Common myeloid progenitor, CD34-positive (primary cell): ENCODE measurements at places on chromosomes 2 and 18.

DNA sequence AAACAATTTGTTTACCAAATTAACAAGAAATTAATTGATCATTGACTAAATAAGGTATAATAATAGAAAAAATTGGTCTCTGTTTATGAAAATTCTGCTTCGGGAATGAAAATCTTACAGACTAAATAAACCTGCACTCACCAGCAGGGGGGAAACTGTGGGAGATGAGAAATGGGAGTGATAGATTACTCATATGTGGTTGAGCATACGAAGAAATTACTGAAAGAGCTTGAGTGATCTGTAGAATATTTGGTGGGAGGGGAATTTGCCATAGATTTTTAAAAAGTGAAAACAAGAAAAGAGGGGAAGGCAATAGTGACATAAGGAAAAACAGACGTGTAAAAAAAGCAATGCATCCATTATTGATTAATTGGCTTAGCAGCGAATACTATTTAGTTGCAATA lies 2.2 kb downstream of the HMSD start:
- no peak overlapping the region for H3K27ac ChIP-seq
- no peak for DNase-seq
- peaks cover 10% of the 10 kb centered on the region for H3K27me3 ChIP-seq
- no peak overlapping the region for H3K4me3 ChIP-seq

GRCh38 chr2:226452768-226453167 lies 346.9 kb downstream of the IRS1 start:
- H3K27me3 ChIP-seq = no peaks in the 10 kb centered on the region
- DNase-seq = no peak
- H3K36me3 ChIP-seq = no peaks in the 10 kb centered on the region
- no peaks in the 10 kb centered on the region for H3K4me1 ChIP-seq
- no peak overlapping the region for H3K27ac ChIP-seq

GRCh38 chr2:63818271-63818670 lies 23.4 kb upstream of the UGP2 start:
- no peak for DNase-seq
- H3K4me1 ChIP-seq = no peaks in the 10 kb centered on the region
- H3K4me3 ChIP-seq = no peak overlapping the region
- no peaks in the 10 kb centered on the region for H3K36me3 ChIP-seq
- H3K27me3 ChIP-seq = no peaks in the 10 kb centered on the region

GRCh38 chr2:207390302-207391095 lies 139.3 kb upstream of the CREB1 start:
- no peak overlapping the region for H3K27ac ChIP-seq
- no peak for DNase-seq
- H3K4me3 ChIP-seq = no peak overlapping the region
- no peaks in the 10 kb centered on the region for H3K4me1 ChIP-seq

DNA sequence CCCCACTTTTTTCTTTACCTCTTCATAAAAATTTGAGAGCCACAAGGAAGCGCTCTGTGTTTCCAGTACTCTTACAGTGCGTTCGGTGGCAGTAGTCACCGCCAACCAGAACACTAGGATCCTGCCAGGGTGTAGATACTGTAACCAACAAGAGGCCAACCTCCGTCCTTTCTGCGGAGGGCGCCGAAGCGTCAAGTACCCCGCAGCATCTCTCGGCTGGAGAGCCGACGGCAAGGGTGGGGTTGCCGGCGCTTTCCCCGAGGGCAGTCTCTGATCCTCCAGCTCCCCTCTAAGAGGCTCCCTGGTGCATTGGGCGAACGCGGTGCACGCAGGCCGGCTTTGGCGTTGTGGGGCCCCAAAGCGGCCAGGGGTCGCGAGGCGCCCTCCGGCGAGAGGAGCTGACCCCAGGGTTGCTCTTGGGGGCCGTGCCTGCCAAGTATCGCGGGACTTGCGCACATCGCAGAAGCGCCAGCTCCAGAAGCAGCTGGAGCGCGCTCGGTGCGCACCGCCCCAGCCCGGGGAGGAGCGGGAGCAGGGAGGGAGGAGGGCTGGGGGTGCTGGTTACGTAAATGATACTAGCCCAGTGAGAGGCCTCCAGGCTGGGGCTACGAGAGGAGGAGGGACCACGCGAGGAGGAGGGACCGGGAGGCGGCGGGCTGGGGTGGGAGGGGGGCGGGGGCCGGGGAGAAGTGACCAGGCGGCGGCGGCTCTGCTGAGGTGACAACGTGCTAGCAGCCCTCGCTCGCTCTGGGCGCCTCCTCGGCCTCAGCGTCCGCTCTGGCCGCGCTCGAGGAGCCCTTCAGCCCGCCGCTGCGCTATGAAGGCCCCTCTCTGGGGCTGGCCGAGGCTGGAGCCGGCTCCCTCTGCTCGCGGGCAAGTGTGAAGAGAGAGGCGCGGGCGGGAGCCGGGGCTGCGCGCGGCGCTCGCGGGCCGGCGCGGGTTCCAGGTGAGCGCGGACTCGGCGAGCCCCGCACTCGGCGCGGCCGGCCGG lies at the start of gene GALNT13:
Gene GALNT13 (plus strand): TSS at position 692 of the 991 bp plus-strand sequence.
- H3K4me3 ChIP-seq = peak within 1 kb of the TSS; percentile 61
- peaks cover 7% of the 10 kb centered on the region for H3K4me1 ChIP-seq
- peaks cover 22% of the 10 kb centered on the region for H3K27me3 ChIP-seq
- no peaks in the 10 kb centered on the region for H3K36me3 ChIP-seq
- DNase-seq = peak; percentile 24

DNA sequence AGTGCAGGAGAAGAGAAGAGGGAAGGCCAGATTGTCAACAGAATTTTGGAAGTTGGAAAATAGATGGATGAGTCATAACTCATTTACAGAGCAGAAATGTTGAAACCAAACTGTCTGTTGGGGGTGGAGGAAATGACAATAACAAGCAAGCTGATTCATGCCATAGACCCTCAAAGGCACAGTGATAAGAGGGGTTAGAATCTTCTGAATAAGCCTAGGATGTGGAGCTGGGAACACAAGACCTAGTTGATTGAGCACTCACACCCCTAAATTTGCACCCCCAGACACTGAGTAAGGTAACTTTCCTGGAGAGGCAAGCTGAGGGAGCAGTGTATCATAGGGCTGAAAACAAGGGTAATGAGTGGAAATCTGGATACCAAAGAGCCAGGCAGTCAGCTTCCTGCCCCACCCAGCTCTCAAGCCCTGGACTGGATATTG lies 141.4 kb downstream of the SCG2 start:
- H3K4me1 ChIP-seq = no peaks in the 10 kb centered on the region
- H3K27me3 ChIP-seq = no peaks in the 10 kb centered on the region
- peak; percentile 4 for DNase-seq

GRCh38 chr18:57210716-57211411 lies 64.0 kb downstream of the BOD1L2 start:
- no peaks in the 10 kb centered on the region for H3K36me3 ChIP-seq
- no peak overlapping the region for H3K4me3 ChIP-seq
- no peak overlapping the region for H3K27ac ChIP-seq
- no peak for DNase-seq
- peaks cover 16% of the 10 kb centered on the region for H3K27me3 ChIP-seq
- peaks cover 11% of the 10 kb centered on the region for H3K4me1 ChIP-seq

GRCh38 chr2:72669121-72669520 lies 156.7 kb downstream of the EXOC6B start:
- H3K4me1 ChIP-seq = no peaks in the 10 kb centered on the region
- no peaks in the 10 kb centered on the region for H3K27me3 ChIP-seq
- H3K36me3 ChIP-seq = no peaks in the 10 kb centered on the region
- DNase-seq = no peak

- H3K36me3 ChIP-seq = no peaks in the 10 kb centered on the region
- H3K27ac ChIP-seq = no peak overlapping the region
- H3K27me3 ChIP-seq = no peaks in the 10 kb centered on the region
- no peaks in the 10 kb centered on the region for H3K4me1 ChIP-seq
- H3K4me3 ChIP-seq = no peak overlapping the region
These were observed 465.7 kb downstream of the FBXO15 start for GRCh38 chr18:73681912-73682311.

- H3K27me3 ChIP-seq = no peaks in the 10 kb centered on the region
- peak; percentile 29 for DNase-seq
- H3K27ac ChIP-seq = no peak overlapping the region
- no peak overlapping the region for H3K4me3 ChIP-seq
These were observed 489.9 kb downstream of the NYAP2 start for GRCh38 chr2:225889452-225889851.

DNA sequence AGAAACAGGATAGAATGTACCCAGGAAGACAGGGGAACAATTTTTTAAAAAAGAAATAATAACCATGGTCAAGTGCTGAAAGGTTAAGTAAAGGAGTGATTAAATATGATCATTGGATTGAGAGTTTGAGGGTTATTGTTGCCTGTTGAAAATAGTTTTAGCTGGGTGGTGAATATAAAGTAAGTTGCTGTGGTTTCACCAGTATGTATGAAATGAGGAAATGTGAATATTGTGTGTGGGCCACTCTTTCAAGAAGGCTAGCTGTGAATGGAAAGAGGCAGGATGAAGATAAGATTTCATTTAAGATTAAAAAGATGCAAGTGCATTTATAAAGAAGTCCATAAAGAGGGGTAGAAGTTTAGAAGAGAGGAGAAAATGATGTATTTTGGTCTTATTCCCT lies 53.8 kb downstream of the GULP1 start:
- DNase-seq = peak; percentile 42
- no peak overlapping the region for H3K4me3 ChIP-seq
- no peaks in the 10 kb centered on the region for H3K36me3 ChIP-seq
- no peaks in the 10 kb centered on the region for H3K27me3 ChIP-seq
- H3K27ac ChIP-seq = no peak overlapping the region

DNA sequence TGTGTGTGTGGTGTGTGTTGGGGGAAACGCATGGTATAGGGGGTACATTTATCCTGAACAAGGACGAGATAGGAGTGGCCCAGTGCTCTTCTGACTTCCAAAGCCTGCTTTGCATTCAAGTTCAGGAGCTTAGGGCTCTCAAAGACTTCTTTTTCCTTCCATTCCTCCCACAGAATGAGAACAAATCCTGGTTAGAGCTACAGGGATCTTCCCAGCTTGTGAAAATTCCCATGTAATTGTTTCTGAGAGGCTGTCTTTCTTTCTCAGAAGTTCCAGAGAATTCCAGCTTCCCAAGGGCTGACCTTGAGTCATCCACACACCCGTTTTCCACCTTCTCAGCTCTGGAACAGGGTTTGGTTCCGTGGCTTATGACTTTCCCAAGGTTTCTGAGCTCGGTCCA lies 38.9 kb downstream of the FASTKD2 start:
- DNase-seq = no peak
- peaks cover 24% of the 10 kb centered on the region for H3K4me1 ChIP-seq
- no peak overlapping the region for H3K27ac ChIP-seq
- no peak overlapping the region for H3K4me3 ChIP-seq
- H3K27me3 ChIP-seq = no peaks in the 10 kb centered on the region
- no peaks in the 10 kb centered on the region for H3K36me3 ChIP-seq

DNA sequence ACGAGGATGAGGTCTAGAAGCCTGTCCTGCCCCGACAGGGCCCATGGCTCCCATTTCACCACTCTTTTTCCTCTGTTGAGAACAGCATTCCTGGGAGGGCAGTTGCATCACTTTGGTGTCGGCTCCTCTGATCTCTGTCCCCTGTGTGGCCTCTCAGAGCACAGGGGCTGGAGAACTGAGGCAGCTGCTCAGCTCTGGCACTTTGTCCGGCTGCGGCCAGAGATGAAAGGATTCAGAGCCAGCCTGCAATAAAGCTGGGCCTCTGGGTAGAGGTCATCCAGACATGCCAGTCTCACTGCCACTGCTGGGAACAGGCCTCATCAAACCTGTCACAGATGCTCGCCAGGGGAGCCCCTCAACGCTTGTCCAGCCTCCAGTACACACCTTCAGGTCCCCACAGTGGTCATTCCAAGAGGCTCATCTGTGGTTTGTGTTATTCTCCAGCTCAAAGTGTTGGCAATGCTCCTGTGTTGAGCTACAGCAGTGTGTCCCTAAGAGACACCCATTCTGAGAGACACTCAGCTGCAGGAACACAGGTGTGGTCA lies 13.1 kb upstream of the ROCK2 start:
- H3K27ac ChIP-seq = no peak overlapping the region
- no peak overlapping the region for H3K4me3 ChIP-seq
- H3K27me3 ChIP-seq = no peaks in the 10 kb centered on the region
- peaks cover 3% of the 10 kb centered on the region for H3K4me1 ChIP-seq
- H3K36me3 ChIP-seq = no peaks in the 10 kb centered on the region

- H3K27me3 ChIP-seq = no peaks in the 10 kb centered on the region
- no peak overlapping the region for H3K4me3 ChIP-seq
- H3K27ac ChIP-seq = no peak overlapping the region
- no peaks in the 10 kb centered on the region for H3K4me1 ChIP-seq
These were observed 16.7 kb upstream of the CELF4 start for GRCh38 chr18:37582261-37582660.

DNA sequence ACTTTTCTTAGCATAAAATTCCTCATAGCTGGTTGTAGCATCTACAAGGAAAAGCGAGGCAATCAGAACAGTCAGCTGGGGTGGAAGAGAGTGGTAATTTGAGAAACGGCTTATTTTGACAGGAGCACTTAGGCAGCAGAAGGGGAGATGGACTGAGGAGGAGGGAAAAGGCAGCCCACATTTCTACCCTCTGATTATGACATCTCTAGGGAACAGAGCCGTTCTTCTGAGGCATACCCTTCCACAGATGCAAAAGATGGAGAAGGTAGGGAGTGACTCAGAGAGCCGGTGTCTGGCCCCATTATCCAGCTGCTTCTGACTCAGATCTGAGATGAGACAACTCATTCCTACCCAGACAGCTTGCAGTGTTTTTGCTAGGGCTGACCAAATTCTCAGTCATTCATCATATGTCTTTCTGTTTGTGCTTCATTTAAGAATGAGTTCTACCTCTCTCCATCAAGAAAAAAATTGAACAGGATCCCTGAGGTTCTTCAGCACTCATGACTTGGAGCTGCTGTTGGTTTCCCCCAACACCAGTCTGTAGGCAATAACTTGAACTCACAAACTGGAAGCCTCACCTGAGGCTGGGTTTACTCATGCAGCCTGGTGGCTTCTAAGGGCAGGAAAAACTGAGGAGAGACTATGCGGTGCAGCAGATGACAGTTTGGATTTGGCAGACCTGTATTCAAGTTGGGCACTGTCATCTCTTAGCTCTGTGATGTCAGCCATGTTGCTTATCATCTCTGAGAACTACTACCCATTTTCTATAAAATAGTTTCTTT lies 15.9 kb upstream of the SEC11C start:
- H3K27ac ChIP-seq = no peak overlapping the region
- H3K4me3 ChIP-seq = no peak overlapping the region
- no peaks in the 10 kb centered on the region for H3K36me3 ChIP-seq
- no peak for DNase-seq

DNA sequence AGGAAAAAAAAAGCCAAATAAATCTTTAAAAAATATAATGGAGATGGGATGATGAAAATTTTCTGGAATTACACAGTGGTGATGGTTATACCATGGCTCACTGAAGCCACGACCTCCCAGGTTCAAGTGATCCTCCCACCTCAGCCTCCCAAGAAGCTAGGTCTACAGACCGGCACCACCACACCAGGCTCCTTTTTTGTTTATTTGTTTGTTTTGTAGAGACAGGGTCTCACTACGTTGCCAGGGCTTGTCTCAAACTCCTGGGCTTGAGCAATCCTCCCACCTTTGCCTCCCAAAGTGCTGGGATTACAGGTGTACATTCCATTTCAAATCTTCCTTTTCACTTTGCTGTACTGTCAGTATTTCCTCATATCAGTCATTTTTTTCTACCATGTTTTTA lies 61.7 kb downstream of the CHRNA1 start:
- no peak for DNase-seq
- no peak overlapping the region for H3K4me3 ChIP-seq
- no peak overlapping the region for H3K27ac ChIP-seq
- H3K27me3 ChIP-seq = peaks cover 4% of the 10 kb centered on the region
- H3K4me1 ChIP-seq = no peaks in the 10 kb centered on the region

GRCh38 chr18:75221897-75222296 lies 11.3 kb downstream of the TSHZ1 start:
- H3K4me1 ChIP-seq = peaks cover 11% of the 10 kb centered on the region
- H3K27me3 ChIP-seq = no peaks in the 10 kb centered on the region
- H3K27ac ChIP-seq = no peak overlapping the region
- no peak overlapping the region for H3K4me3 ChIP-seq
